ENCODE measurements at places on chromosomes 13 and 19.
A peak's percentile ranks its signal among the peaks of the same experiment; 100 is the strongest.

DNA sequence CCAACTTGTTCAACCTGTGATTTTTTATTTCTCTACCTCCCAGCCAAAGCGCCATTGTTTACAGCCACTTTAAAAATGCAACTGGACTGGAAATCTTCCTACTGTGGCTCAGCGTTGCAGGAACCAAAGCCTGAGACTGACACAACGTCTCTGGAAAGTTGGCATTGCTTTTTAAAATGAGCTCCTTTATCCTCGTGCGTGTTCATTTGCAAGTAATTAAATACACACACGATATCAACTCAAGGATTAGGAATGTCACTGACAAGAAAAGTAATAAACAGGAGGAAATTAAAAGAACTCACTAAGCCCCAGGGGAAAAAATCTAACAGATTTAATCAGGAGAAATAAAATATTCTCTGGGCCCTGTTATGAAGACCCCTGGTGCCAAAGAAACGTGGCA lies 184.6 kb upstream of the IRS2 start:
- no peak for DNase-seq

DNA sequence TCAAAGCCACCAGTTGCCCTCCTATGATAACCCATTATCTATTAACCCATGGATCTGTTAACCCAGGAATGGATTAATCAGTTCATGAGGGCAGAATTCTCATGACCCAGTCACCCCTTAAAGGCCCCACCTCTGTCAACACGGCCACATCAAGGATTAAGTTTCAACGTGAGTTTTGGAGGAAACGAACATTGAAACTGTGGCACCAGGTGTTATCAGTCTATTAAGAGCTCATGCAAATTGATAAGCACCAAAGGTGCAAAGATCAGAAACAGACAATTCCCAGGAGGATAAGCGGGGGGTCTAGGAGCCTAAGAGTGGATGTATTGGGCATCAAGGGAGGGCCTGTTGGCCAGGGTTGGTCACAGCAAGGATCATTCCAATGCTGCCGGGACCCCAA lies 19.9 kb upstream of the ELAVL1 start:
- no peak for DNase-seq

GRCh38 chr13:50646070-50646469 lies 197.4 kb downstream of the DLEU7 start:
- no peak for DNase-seq

DNA sequence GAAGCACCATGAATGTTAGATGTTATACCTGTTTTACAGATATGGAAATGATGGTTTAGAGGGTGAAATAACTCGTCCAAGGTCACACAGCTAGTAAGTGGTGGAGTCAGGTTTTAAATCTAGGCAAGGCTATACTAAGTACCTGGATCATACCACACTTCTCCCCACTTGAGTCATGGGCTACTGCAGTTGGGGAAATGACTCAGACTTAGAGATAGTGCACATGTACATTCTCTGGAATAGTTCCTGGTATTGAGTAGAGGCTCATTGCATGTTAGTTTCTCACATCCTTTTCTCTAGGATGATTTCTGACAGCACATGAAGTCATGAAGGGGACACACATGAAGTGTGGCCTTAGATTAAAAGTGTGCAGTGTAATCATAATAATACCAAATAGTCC lies 76.2 kb upstream of the TNFSF11 start:
- peak; percentile 12 for DNase-seq

DNA sequence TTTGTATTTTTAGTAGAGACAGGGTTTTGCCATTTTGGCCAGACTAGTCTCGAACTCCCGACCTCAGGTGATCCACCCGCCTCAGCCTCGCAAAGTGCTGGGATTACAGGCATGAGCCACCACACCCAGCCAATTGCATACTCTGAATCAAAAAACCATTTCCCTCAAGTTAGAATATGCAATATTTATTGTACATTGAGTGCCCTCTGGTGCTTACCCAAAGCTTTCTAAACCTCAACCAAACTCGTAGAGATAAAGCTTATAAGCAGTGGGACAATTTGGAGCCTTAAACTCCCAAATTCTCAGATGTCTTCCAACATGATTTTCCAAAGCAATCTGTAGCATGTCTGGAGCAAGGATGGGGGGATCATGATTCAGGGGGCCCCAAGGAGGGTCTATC lies 22.4 kb downstream of the RFXAP start:
- DNase-seq = no peak

DNA sequence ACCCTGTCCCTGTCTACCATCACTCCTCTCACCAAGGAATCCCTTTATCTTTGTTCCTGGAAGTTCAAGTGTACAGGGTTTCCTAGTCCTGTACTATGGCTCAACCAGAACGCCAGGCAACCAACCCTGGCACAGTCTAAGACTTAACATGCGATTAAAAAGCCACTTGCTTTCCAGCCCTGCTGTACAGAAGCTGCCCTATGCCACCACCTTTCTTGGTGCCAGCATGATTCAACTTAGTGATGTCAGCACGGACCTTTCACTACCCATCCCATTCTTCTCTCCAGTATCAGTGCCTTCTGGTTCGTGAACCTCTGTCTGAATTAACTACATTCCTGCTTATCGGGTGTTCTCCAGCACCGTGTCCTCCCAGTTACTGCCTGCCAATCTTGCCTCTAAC lies 151.1 kb downstream of the KLF12 start:
- no peak for DNase-seq

GRCh38 chr13:106367361-106367971 lies 168.0 kb downstream of the EFNB2 start:
- DNase-seq = peak; percentile 82

GRCh38 chr13:70253834-70254233 lies 145.6 kb upstream of the KLHL1 start:
- no peak for DNase-seq

DNA sequence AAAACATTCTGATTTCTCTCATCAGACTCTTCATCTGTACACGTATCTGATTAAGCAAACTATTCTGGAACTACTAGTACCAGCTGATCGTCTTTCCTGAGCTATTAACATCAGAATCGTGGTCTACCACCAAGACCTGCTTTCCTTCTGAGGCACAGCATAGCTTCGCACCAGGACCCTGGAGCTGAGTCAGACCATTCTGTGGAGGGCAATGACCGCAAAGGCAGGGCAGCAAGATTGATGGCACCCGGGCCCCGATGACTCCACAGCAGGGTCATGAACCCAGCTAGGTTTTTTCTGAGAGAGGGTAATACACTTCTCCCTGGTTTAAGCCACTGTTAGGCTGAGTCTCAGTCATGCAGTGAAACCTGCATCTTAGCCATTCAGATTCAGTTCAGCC lies 158.7 kb upstream of the GPR12 start:
- DNase-seq = no peak

GRCh38 chr13:112748947-112749735 lies 59.3 kb downstream of the ATP11A start:
- DNase-seq = no peak

GRCh38 chr13:30072818-30073186 lies 222.4 kb upstream of the UBL3 start:
- no peak for DNase-seq

- DNase-seq = no peak
Measured at GRCh38 chr13:41460074-41460465, 2.7 kb downstream of the RGCC start.

GRCh38 chr13:34391076-34391475 lies 551.0 kb upstream of the NBEA start:
- DNase-seq = no peak

- DNase-seq = no peak
Measured at GRCh38 chr13:35984776-35985453, 146.3 kb downstream of the DCLK1 start.

GRCh38 chr19:28697308-28697707 lies 515.6 kb downstream of the UQCRFS1 start:
- DNase-seq = no peak

DNA sequence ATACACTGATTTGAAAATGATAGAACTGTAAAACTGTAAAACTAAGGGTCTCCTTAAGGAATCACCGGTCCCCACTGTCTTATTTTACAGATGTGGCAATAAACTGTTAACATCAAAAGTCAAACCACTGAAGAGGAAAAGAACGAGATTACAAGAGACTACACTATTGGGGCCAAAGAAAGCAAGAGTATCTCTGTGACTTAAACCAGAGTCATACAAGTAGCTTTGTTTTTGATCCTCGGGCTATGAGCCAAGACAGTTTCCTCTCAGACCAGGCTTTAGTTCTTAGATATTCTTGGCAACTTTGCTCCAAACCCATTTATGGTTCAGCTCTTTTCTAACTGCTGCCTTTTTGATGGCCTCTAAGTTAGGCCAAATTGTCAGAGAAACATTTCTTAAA lies 113.8 kb downstream of the TBC1D4 start:
- DNase-seq = peak; percentile 89

DNA sequence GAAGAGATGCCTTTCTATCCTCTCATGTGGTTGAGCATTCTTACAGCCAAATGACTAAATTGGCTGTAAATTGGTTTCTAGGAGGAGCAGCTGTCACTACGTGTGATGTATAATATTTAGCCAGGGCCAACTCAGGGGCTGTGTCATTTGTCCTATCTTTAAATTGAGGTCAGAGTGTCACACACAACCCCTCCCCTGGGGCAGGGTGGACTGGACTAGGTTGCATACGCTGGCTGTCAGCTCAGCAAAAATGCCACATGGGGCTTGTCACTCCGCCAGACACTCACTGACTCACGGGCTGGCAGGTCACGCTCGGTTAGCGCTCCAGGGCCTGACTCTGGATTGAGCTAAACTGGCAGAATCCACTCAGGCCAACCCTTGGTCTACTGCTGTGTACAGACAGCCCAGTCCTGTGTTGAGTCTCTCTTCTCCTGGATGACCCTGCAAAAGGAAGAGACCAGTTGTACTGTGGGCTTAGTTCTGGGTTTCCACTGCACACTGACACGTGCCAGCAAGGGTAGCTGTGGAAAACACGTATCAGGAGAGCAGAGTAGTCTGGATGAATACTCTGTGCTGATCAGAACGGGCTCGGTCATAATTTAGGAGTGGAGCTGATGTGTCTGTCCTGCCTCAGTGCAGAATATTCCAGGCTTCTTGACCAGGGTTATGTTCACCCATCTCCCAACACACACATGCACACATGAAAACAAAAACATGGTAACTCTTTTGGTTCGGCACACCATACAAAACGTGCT lies 29.1 kb downstream of the SHISA2 start:
- DNase-seq = peak; percentile 57

GRCh38 chr19:54517483-54517882 lies 14.9 kb downstream of the LAIR2 start:
- DNase-seq = peak; percentile 61

- no peak for DNase-seq
Measured at GRCh38 chr19:16018801-16019551, 57.3 kb upstream of the TPM4 start.

GRCh38 chr19:12782424-12783290 lies 7.3 kb upstream of the HOOK2 start:
- peak; percentile 97 for DNase-seq

DNA sequence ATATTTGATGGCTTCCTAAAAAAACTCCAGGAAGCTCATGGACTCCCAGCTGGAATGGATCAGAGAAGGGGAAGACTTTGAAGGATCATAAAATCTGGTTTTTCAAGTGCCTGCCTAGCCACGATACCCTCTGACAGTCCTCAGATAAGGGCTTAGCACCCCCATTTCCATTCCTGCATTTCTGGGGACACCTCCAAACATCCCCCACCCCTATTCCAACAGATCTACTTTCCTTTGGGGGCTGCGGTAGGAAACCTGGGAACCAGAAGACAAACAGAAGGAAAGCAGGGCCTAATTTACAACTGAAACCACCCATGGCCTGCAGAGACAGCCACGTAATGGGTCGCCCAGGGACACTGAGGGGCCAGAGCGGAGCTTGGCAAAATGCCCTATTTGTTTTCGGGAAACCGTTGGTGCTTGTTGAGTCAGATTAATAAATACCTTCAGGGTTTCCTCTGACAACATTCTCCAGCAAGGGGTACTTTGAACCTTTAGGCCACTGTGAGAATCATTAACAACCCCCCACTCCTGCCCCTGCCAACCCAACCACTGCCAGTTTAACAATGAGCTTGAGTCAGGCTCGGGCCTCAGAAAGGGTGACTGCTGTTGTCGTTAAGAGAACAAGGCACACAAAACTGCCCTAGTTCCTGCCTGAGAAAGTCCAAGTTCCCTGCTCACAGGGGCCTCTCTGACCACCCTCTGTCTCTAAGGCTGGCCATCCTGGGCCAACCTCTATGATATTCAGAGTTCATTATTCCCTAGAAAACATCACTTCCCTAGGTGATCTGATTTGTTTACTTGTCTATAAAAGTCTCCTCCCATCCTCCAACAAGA lies 23.5 kb downstream of the RHPN2 start:
- peak; percentile 4 for DNase-seq

- DNase-seq = peak; percentile 97
Measured at GRCh38 chr19:40348125-40348913, at the start of the genes C19orf47 and PLD3. Gene C19orf47 (minus strand): TSS chr19:40348397. CDS start chr19:40341857, 6,540 bp downstream. Gene PLD3 (plus strand): TSS chr19:40348695. CDS start chr19:40366484, 17,789 bp downstream.

DNA sequence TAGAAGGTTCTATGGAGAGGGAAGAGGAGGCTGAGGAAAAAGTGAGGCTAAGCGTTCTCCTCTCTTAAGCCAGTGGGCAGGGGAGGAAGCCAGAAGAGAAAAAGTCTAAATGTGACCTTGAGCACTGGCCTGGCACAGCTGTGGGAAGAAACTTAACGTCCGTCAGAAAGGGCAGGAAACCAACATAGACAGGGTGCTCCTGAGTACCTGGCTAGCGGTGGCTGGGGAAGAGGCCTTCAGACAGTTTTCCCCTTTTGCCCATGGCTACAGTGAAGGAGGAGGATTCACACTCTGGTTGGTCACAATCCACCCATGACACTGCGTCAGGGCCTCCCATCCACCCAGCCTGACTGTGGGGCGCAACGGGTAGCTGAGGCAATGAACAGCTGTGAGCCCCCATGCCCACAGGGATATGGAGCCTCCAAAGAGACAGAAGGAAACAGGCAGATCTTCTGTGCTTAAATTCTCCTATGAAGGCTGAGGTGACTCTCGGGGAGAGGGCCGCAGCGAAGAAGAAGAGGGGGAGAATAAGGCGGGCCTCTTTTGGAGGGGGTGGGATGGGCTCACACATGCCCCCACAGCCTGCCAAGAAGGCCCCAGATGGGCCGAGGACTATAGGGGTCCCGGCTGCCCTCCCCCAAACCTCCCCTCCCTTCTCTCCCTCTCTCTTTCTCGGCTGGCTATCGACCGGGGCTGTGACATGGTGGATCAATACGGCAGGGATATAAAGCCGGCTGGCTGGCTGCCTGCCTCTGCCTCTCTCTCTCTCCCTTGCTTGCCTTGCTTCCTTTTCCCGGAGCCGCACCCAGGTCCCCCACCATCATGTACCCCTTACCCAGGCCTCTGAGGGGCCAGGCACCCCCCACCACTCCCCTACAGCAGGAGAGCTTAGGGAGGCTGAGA lies 19.8 kb upstream of the POU2F2 start:
- no peak for DNase-seq

GRCh38 chr19:18425515-18426415 lies 6.6 kb downstream of the SSBP4 start:
- no peak for DNase-seq

GRCh38 chr13:99190147-99190985 lies 10.3 kb upstream of the UBAC2 start:
- DNase-seq = no peak
